Endothelial cell (in vitro differentiated cells): ENCODE measurements at places on chromosomes 3 and 15. TPM values are rescaled to one million over a fixed set of nuclear protein-coding genes. Genes with fewer than 3 reads are reported as not detected.

- H3K27ac ChIP-seq: no peak overlapping the region
- H3K4me1 ChIP-seq: peaks cover 11% of the 10 kb centered on the region
- H3K27me3 ChIP-seq: no peaks in the 10 kb centered on the region
- no peak for DNase-seq
- H3K36me3 ChIP-seq: no peaks in the 10 kb centered on the region
Observed at GRCh38 chr15:80885016-80885579, 104.5 kb downstream of the MESD start.

GRCh38 chr15:55195996-55196395 lies 745 bp downstream of the RSL24D1 start:
- peaks cover 5% of the 10 kb centered on the region for H3K4me1 ChIP-seq
- no peak overlapping the region for H3K27ac ChIP-seq
- no peak for DNase-seq
- H3K4me3 ChIP-seq: no peak overlapping the region

DNA sequence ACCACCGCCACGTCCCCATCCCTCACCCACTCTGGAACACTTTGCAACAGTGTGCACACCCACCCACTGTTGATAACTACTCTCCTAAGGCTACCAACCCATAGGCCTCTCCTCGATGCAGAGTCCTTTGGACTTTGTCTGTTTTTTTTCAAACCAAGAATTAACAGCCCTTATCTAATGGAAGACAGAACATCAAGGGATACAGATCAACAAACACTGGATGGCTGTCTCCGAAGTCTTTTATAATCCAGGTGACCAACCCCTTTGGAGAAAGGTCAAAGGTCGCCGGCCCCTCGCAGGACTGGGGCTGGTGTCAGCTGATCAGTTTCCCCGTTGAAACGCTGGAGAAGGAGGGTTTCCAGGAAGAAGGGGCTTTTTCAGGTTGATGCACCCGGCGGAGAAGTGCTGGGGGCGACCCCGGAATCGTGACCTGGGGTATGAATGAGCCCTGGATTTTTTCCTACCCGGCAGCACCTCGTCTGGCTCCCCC lies 532 bp downstream of the B4GALT4 start:
- peaks cover 6% of the 10 kb centered on the region for H3K27me3 ChIP-seq
- H3K36me3 ChIP-seq: peaks cover 6% of the 10 kb centered on the region
- H3K4me1 ChIP-seq: peaks cover 6% of the 10 kb centered on the region
- H3K4me3 ChIP-seq: peak overlapping the region; percentile 87
- peak overlapping the region; percentile 62 for H3K27ac ChIP-seq
- DNase-seq: peak; percentile 7

GRCh38 chr3:1843111-1843510 lies 255.6 kb upstream of the CNTN4 start:
- no peaks in the 10 kb centered on the region for H3K27me3 ChIP-seq
- no peaks in the 10 kb centered on the region for H3K36me3 ChIP-seq
- no peaks in the 10 kb centered on the region for H3K4me1 ChIP-seq
- DNase-seq: no peak
- H3K27ac ChIP-seq: no peak overlapping the region
- no peak overlapping the region for H3K4me3 ChIP-seq

DNA sequence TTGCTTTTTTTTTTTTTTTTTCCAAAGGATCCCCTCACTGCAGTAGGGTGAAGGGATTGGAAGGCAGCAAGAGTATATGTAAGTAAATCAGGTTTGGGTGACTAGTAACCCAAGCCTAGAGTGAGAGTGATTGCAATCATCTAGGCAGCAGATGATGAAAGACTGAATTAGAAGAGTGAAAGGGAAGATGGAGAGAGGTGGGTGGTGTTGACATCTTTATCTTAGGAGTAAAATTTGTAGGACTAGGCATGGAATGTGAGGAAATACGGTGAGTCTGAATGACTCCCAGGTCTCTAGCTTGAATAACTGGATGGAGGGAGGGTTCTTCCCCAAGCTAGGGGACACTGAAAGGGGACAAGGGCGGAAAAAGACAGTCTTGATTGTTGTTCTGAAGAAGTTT lies 63.4 kb downstream of the TPRG1 start:
- H3K27me3 ChIP-seq: peaks cover 1% of the 10 kb centered on the region
- DNase-seq: no peak
- H3K36me3 ChIP-seq: no peaks in the 10 kb centered on the region

DNA sequence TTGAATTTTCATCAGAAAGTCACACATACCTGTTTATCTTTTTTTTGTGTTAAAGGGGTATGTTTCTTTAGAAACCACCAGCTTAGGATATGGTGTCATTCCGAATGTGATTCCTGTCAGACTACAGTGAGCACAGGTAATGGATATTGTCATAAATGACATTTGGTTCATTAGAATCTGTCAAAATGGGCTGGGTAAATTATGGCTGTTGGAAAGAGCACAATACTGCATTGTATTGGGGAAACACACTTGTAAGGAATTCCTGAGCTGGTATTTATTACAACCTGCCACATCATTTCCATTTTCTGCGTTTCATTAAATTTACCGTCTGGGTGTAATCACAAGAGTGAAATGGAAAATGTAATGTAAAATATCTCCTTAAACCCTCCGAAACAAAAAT lies 78.8 kb downstream of the ADAMTSL3 start:
- no peak overlapping the region for H3K4me3 ChIP-seq
- no peaks in the 10 kb centered on the region for H3K36me3 ChIP-seq
- H3K27me3 ChIP-seq: no peaks in the 10 kb centered on the region
- no peak overlapping the region for H3K27ac ChIP-seq
- DNase-seq: no peak

The GP5 gene
- 0.23 TPM for total RNA-seq

GRCh38 chr15:100810229-100810628 lies 69.4 kb upstream of the ALDH1A3 start:
- peaks cover 6% of the 10 kb centered on the region for H3K27me3 ChIP-seq
- no peak overlapping the region for H3K27ac ChIP-seq
- H3K36me3 ChIP-seq: peaks cover 6% of the 10 kb centered on the region
- no peak overlapping the region for H3K4me3 ChIP-seq
- no peaks in the 10 kb centered on the region for H3K4me1 ChIP-seq

The CRTAP gene
- total RNA-seq: 341 TPM

GRCh38 chr3:169868369-169868768 lies 1.4 kb downstream of the LRRC31 start:
- no peak for DNase-seq
- H3K27ac ChIP-seq: no peak overlapping the region
- H3K4me1 ChIP-seq: peaks cover 22% of the 10 kb centered on the region
- H3K4me3 ChIP-seq: no peak overlapping the region
- H3K27me3 ChIP-seq: peaks cover 6% of the 10 kb centered on the region

- no peak overlapping the region for H3K4me3 ChIP-seq
- H3K27ac ChIP-seq: no peak overlapping the region
- no peak for DNase-seq
- peaks cover 5% of the 10 kb centered on the region for H3K4me1 ChIP-seq
Observed at GRCh38 chr15:78790027-78790426, 21.2 kb downstream of the ADAMTS7 start.

DNA sequence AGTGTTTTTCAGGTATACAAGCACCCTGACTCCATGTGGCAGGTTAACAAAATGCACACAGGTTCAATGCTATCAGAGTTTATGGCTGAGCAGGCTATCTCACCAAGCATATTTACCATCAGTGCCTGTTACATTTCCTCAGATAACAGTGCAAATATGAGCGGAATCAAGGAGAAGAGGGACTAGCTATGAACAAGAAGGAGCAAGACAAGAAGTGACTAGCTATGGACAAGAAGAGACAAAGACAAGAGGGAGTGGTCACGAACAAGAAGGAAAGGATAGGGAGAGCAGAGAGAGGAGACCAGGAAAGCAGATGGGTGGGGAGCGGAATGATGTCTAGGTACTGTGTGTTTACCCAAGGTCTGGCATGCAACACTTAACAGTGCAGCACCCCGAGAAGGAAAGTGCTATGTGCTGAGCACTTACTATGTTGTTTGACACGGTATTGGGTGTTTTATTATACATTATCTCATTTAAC lies 8.6 kb downstream of the ILDR1 start:
- H3K27me3 ChIP-seq: peaks cover 1% of the 10 kb centered on the region
- DNase-seq: no peak
- no peak overlapping the region for H3K4me3 ChIP-seq
- H3K36me3 ChIP-seq: no peaks in the 10 kb centered on the region

DNA sequence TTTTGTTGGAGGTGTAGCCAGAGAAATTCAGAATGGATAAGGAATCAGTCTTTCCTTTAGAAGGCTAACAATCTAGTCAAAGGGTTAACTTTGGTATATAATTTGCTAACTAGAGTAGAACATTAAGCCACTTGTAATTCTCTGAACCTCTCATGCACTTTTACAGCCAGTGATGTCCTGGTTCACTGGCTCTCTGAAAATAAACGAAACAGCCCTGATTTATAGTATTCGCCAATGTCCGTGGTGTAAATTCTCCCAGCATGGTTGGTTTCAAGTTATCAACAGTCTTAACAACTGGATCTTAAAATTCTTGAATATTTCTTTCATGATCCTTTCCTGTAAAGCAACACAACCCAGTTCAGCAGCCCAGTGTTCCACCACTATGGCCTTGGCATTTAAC lies 500.4 kb upstream of the CDIN1 start:
- H3K27ac ChIP-seq: no peak overlapping the region
- no peaks in the 10 kb centered on the region for H3K4me1 ChIP-seq
- no peaks in the 10 kb centered on the region for H3K36me3 ChIP-seq

The CHRNA7 gene
- 2.3 TPM for total RNA-seq

DNA sequence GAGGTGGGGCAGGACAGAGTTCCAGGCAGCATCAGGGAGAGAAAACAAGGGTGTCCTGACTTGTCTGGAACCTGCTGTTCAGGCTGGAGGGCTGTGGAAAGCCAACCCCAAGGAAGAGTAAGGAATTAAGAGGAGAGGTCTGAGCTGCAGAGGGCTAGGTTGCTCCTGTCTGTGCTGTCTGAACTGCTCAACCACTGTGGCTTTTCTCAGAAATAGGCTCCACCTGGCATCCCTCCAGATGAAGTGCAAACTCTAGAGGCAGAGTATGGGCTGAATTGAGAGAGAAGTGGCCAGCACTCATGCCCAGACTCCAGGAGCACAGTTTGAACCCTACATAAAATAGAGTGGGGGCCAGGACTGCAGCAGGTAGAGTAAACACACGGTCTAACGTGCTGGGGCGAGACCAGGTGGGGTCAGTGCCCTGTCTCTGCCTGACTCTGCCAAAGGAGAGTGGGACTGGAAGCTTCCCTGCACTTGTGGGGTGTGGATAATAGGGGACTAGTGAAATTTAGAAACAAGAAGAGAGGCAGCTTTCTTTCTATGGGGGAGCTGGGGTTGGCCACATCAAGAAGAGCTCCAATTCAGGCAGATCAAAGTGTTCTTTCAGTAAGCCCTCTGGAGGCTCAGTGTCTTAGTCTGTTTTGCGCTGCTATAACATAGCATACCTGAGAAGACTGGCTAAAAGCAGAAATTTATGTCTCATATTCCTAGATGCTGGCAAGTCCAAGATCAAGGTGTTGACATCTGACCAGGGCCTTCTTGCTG lies 28.0 kb upstream of the MNS1 start:
- peaks cover 2% of the 10 kb centered on the region for H3K27me3 ChIP-seq
- no peak overlapping the region for H3K27ac ChIP-seq
- H3K4me1 ChIP-seq: no peaks in the 10 kb centered on the region
- no peak overlapping the region for H3K4me3 ChIP-seq
- no peaks in the 10 kb centered on the region for H3K36me3 ChIP-seq
- DNase-seq: no peak

GRCh38 chr3:114155370-114155821 lies 23.5 kb downstream of the DRD3 start:
- H3K27me3 ChIP-seq: no peaks in the 10 kb centered on the region
- DNase-seq: peak; percentile 51
- no peak overlapping the region for H3K27ac ChIP-seq

DNA sequence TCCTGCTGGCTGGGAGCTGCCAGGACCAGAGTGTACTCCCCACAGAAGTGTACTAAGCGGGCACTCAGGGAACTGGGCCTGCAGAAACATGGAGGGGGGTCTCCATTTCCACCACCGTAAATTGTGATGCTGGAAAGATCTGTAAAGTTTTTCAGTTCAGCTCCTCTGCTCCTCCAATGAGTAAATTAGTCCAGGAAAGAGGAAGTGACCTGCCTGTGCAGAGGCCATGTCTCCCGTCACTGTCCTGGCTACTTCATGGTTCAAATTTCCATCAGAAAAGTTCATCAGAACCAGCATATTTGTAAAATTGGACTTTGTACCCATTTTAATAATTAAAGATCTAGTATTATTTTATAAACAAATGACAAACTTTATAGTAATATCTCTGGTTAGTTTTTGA lies 226.7 kb upstream of the THBS1 start:
- no peak overlapping the region for H3K4me3 ChIP-seq
- DNase-seq: no peak
- H3K27me3 ChIP-seq: peaks cover 4% of the 10 kb centered on the region
- no peaks in the 10 kb centered on the region for H3K4me1 ChIP-seq

DNA sequence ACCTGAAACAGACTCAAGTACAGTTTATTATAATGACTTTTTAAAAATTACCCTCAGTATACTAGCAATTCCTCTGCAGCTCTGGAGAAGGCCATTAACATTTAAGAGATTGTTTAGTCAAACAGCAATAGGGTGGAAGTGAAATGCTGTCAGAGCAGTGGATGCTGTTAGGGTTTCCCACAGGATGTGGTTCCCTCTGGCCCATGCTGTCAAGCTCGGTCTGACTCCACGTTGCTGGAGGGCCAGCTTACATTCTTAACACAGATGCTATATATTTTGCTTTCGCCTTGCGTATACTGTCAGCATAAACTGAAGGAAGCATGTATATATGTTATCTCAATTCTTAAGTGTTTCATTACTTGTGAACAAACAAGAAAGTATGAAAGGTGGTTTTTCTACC lies 231.1 kb upstream of the COL8A1 start:
- H3K4me1 ChIP-seq: no peaks in the 10 kb centered on the region
- DNase-seq: no peak

The ONECUT1 gene
- 0.69 TPM for total RNA-seq

The CSTA gene
- not detected for total RNA-seq

GRCh38 chr3:162780313-162780712 lies 1283.7 kb downstream of the OTOL1 start:
- no peaks in the 10 kb centered on the region for H3K27me3 ChIP-seq
- H3K4me1 ChIP-seq: no peaks in the 10 kb centered on the region
- no peak for DNase-seq
- peak overlapping the region; percentile 80 for H3K27ac ChIP-seq

GRCh38 chr3:66989860-66990696 lies 8.0 kb upstream of the KBTBD8 start:
- H3K36me3 ChIP-seq: no peaks in the 10 kb centered on the region
- no peak for DNase-seq
- H3K27me3 ChIP-seq: no peaks in the 10 kb centered on the region

DNA sequence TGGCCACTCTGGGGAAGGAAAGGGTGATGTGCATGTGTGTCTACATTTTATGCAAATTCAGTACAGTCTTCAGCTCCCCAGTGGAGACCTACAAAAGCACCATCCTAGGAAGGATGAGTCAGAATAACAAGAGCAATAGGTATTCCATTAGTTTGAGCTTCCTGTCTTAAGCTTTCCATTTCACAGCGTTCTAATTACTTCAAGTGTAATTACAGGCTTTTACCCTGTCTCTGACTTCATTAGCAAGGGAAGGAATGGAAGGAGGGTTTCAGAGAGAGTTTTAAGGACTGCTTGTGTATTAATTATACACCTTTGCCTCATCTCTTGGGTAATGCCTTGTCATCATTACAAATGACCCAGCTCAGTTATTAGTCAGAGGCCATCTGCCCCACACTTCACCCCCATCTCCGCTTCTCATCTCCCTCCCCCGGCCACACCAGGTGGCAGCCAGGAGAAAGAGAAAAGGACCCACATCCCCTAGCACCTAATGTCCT lies 202.8 kb upstream of the MRPL3 start:
- no peak overlapping the region for H3K4me3 ChIP-seq
- no peaks in the 10 kb centered on the region for H3K4me1 ChIP-seq
- no peak for DNase-seq
